ENCODE measurements at places on chromosomes 3 and 15.
A peak's percentile ranks its signal among the peaks of the same experiment; 100 is the strongest.

- no peak for DNase-seq
These were observed 126.0 kb downstream of the MYLK start for GRCh38 chr3:123758081-123758564.

GRCh38 chr3:96803870-96804269, 10.5 kb upstream of the EPHA6 start:
- no peak for DNase-seq

- DNase-seq, result no peak
These were observed 5.9 kb upstream of the MORF4L1 start for GRCh38 chr15:78866803-78867202.

DNA sequence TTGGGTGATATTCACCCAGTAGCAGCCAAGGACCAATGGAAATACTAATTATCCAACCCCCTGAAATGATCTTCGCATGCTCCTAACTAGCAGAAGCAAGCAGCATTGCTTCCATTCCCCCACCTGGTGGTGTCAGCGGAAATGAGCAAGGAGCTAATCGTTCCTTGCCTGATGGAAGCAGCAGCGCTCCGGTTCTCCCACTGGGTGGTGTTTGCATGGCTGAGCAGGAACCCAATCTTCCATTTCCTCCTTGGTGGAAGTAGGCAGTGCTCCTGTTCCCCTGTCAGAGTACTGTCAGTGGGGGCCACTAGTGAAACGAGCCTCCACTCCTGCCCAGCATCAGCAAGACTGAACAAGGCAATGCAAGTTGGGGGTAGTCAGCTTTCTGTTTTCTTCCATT, 311.5 kb downstream of the CACNA2D3 start:
- no peak for DNase-seq

- peak; percentile 51 for DNase-seq
These were observed 1.7 kb downstream of the CMTM8 start for GRCh38 chr3:32240159-32240545.

DNA sequence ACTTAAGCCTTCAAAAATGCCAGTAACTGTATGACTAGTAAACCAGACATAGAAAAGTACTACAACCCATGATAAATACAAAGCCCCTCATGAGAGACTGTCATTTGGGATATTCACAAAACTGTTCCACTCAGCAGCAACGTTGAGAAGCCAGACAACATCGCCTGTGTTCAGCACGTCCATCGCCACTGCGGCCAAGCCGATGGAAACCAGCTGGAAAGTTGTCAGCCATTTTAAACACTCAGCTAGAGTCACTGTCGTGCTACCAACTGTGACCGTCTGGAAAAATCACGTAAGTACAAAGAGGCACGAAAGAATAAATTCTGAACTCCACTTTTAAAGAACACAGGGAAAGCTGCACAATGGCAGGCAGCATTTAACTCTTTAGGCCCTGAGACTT, 340.7 kb upstream of the WNT5A start:
- DNase-seq, result no peak

- DNase-seq, result no peak
These were observed 79.0 kb downstream of the IGF1R start for GRCh38 chr15:98727115-98728040.

DNA sequence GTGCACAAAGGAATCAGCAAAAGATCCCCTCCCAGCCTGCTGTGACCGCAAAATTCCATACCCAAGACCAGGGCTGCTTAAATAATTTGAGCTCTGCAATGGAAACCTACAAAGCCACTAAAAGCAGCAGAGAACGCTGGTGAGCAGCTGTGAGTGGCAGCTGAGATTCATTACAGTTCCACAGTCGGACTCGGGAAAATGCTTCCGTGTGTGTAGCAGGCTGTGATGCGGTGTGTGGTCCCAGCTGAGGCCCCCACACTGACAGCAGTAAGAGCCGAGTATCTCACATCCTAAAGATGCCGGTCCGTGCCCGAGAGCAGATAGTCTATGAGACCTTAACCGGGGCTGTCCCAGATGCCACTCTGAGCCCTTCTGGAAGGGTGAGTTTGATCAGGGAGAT, 37.4 kb downstream of the TM2D3 start:
- DNase-seq, result no peak
